ENCODE measurements at places on chromosomes 13 and 19.

GRCh38 chr19:6095760-6096159, 14.5 kb downstream of the RFX2 start:
- no peak for DNase-seq

DNA sequence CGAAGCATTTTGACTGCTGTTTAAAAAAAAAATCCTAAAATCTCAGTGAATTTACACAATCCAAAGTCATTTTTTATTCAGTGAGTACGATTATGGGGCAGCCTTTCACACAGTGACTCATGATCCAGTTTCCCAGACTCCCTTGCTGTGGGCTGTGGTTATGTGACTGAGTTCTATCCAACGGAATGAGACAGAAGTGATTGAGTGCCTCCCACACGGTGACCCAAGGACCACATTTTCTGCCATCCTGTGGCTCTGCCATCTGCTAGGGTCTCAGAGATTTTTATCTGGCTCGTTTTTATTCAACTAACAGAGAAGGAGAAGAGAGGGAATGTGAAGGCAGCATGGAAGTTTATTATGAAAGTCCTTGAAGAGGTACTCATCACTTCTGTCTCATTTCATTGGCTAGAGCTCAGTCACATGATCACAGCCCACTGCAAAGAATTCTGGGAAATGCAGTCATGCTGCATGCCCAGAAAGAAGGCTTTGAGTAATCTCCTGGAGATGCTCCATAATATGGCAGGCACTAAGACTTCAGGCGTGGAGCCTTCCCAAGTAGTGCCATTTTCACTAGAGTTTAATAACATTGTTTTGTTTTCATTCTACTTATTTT, 999.4 kb downstream of the UQCRFS1 start:
- no peak for DNase-seq

DNA sequence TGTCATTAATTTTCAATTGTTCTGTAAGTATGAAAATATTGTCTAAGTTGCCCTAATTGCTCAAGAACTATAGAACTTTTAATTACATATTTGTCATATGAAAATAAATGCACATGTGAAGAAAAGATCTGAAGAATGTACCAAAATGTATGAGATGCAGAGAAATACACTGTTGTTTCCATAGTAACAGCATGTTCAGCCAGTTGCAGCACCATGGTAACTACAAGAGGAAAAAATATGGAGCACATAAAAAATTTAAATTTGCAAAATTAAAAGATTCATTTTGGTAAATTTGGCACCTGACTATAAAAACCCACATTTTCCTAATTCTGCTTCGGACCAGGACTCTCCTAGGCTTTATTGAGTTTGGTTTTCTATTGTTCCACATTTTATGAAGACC, 1170.0 kb upstream of the MIR17HG start:
- no peak for DNase-seq

GRCh38 chr19:47778954-47779351, 450 bp downstream of the SELENOW start:
- peak; percentile 48 for DNase-seq

DNA sequence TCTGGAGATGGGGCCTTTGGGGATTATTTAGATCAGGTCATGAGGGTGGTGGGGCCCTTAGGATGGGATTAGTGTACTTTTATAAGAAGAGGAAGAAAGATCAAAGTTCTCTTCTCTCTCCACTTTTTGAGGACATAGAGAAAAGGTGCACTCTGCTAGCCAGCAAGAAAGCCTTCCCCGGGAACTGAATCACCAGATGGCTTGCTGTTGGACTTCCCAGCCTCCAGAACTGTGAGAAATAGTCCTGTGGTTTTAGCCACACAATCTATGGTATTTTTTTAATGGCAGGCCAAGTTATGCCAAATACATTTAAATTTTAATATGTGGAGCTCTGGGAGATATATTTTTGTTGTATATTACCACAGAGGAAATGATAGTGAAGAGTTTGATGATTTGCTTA, 385.8 kb downstream of the KLF12 start:
- no peak for DNase-seq

DNA sequence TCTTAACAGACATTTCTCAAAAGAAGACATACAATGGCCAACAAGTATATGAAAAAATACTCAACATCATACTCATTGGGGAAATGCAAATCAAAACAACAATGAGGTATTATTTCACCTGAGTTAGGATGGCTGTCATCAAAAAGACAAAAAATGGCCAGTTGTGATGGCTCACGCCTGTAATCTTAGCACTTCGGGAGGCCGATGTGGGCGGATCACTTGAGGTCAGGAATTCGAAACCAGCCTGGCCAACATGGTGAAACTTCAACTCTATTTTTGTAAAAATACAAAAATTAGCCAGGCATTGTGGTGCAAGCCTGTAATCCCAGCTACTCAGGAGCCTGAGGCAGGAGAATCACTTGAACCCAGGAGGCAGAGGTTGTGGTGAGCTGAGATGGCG, 22.0 kb downstream of the CEACAM16 start:
- DNase-seq: no peak

DNA sequence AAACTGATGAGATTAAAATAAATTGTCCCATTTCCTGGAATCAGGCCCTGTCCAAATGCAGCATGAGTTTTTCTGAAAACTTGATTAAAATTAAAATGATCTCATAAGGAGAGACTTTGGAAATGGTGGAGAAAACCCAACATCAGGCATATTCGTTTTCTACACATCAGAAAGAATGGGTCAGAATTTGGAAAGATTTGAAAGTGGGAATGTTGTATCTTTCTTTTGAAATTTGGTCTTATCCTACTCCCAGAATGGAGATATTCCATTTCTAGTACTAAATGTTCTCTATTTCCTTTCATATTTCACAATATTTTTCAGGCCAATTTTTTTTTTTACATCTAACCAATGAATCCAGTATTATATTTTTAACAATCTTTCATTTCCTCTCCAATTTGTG, 223.9 kb upstream of the RXFP2 start:
- no peak for DNase-seq

GRCh38 chr19:12943437-12944044, 2.1 kb upstream of the RAD23A start:
- DNase-seq: no peak

- peak; percentile 87 for DNase-seq
Measured at GRCh38 chr19:46859637-46860124, 1.1 kb upstream of the ARHGAP35 start.

DNA sequence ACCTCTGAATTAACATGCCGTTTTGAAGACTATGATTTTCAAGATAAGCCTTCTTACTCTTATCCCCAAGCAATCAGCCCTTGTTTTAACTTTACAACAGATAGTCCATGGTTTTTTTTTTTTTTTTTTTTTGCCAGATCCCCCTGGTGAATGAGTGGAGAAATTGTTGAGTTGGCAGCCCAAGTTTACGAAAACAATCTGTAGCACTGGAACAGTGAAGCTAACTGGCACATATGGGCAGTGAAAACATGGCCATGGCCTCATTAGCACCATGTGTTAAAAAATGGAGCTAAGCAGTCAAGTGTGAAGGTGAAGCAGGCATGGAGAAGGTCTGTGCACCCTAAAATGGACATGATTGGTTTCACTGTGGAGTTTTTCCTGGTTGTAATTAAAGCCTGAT, 812.1 kb upstream of the MIR17HG start:
- DNase-seq: no peak

GRCh38 chr19:5193192-5193591, 147.4 kb downstream of the PTPRS start:
- DNase-seq: no peak

DNA sequence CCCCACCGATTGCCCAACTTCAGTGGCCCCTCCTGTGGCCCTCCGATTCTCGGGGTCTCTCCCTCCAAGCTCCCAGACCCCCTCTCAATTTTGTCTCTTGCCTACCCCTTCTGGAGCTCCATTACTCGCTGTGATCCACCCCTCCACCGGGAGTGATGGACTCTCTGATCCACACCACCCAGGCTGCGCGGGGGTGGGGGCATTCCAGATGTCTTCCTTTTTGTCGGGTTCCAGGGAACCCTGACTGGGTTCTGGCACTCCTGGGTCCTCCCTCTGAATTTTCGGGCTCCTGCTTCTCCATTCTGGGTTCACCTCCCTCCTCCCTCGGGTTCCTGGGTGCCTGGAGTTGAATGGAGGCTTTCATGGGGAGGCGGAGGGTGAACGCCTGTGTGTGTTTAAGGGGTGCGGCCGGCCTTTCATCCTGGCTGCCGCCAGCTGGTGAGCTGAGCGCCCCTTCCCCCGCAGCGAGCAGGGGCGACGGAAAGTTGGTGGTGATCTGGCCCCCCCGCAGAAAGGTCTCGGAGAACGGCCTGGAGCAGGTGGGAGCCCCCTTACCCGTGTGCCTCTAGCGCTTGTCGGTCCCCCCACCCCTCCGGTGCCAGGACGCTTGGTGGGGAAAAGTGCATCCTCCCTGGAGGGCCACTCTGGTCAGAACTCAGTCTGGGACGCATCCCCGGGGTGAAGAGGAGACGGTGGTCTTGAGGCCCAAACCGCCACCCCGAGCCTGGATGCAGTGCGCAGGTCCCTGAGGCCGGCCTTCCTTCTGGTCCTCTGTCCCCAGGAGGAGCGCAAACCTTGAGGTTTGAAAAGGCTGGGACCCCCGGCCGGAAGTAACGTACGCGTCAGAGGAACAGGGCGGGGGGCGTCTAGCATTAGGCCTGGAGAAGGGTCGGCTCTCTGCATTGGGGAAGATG, 1.6 kb downstream of the MISP3 start:
- DNase-seq: no peak

- no peak for DNase-seq
Measured at GRCh38 chr13:55887561-55887960, 1253.2 kb upstream of the PRR20A start.

DNA sequence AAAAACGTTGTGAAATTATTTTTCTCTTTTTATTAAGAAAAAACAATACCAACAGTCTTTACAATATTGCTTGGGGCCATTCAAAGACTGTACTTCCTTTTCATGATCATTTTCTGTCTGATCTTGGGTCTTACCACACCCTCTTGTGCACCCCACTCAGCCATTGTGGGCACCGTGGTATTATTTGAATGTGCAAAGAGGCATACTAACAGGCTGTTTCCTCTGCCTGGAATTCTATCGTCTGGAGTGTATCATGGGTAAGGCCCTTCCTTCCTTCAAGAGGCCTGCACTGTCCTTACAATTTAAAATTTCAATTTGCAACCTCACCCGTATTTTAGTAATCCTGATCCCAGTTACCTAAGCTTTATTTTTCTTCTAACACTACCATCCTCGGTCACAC, 76.5 kb downstream of the FGF14 start:
- DNase-seq: no peak

DNA sequence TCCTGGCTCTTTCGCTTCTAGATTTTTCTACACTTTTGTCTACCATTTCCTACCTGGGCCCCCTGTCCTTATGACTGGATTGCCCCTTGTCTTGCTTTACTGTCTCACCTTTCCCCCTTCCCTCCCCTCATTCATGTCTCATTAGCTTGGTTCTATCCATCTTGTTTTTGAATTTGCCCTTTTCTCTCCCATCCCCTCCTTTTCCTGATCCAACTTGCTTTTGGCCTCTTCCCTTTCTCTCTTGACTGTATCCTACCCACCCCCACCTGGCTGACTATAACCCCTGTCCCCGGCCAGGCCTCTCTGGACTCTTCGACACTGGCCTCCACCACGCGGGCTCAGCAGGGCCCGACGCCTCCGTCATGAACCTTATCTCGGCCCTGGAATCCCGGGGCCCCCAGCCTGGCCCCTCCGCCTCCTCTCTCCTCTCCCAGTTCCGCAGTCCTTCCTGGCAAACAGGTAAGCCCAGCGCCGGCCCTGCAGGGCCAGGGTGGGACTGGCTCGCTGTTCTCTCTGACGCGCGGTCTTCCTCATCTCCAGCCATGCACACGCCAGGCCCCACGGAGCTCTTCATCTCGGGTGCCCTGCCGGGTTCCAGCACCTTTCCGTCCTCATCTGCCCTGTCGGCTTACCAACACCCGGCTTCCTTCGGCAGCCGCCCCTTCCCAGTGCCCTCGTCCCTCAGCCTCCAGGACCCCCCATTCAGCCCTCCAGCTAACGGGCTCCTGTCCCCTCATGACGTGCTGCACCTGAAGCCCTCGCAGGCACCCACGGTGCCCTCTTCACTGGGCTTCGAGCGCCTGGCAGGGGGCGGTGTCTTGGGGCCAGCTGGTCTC, 3.4 kb downstream of the PRR12 start:
- DNase-seq: no peak

DNA sequence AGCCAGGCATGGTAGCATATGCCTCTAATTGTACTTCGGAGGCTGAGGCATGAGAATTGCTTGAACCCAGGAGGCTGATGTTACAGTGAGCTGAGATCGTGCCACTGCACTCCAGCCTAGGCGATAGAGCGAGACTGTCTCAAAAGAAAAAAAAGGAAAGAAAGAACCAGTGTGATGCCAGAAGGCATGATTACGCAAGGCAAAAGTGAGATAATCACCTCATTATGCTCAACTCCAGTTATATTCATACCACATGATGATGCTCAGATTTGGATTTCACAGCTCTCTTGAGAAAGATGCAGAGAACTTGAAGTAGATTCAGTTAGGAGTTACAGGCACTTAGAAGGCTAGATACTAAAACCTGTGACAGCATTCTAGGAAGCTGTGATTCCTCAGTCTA, 21.8 kb downstream of the RCBTB1 start:
- no peak for DNase-seq

- DNase-seq: no peak
Measured at GRCh38 chr13:44541601-44542000, 34.5 kb downstream of the TSC22D1 start.

DNA sequence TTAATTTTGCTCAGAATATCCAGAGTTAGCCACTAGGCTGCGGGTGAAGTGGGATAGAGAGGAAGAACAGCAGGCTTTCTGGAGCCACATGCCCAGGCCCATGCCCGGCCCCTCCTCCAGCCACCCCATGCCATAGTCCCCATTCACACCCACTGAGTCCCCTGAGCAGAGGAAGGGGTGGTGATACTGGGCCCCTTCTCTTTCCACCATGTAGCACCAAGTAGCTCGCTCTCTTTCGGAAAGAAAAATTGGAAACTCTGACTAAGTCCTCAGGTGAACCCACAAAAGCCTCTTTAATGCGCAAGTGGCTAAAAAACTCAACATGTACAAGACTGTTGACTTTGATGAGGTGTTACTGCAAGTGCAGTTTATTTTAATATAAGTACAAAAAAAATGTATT, 76.7 kb upstream of the GPR183 start:
- DNase-seq: no peak

DNA sequence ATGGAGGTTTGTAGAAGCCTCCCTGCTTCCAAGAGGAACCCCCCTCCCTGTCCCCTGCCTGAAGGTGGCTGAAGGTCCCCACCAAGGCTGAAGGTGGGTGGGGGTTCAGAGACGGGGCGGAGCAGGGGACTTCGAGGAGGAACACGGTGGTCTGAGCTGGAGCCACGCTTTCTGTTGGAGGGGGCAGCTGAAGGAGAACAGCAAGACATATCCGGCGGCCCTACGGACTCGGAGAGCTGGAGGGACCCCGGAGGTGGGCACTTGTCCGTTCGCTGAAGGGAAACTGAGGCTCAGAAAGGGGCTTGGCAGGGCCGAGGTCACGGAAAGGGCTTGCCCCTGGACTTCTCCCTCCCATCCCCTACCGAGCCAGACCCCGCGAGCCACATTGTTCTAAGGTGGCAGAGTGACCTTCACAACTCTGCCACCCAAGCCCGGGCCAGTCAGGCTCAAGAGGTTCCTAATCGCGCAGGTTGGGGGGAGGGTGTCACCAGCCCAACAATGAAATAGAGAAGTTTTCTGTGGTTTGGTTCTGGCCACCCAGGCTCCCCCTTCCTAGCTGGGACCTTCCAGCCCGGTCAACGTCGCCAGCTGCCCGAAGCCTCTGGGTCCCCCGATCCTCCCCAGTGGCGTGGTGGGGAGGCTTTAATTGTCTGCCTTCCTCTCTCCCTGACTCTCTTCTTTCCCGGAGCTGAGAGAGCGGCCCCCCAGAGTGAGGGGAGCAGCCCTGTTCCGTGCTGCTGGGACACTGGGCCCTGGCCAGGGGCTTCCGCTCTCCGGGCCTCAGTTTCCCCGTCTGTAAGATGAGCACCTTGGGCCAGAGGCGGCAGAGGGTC, 15.5 kb upstream of the KCNN1 start:
- DNase-seq: no peak

- DNase-seq: peak; percentile 36
Measured at GRCh38 chr13:52158629-52159158, 703 bp downstream of the NEK3 start.

Measured in ovary (tissue), 10 donors.